ENCODE measurements at places on chromosomes 5 and 9.

DNA sequence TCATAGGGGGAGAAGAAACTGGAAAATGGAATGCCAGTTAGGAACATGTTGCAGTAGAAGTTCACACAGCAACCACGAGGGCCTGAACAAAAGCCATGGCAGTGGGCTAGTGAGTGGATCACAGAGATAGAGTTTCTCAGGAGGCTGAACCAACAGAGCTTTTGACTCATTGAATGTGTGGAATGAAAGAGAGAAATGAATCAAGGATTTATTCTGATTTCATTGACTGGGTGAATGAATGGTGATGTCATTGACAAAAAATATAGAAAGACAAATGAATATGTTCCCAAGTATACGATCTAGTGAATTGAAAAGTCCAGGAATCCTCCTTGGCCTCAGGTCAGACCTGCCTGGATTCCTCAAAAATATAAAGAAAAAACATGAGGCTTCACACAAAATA, 99.2 kb downstream of the ZNF462 start:
- no peak for DNase-seq

DNA sequence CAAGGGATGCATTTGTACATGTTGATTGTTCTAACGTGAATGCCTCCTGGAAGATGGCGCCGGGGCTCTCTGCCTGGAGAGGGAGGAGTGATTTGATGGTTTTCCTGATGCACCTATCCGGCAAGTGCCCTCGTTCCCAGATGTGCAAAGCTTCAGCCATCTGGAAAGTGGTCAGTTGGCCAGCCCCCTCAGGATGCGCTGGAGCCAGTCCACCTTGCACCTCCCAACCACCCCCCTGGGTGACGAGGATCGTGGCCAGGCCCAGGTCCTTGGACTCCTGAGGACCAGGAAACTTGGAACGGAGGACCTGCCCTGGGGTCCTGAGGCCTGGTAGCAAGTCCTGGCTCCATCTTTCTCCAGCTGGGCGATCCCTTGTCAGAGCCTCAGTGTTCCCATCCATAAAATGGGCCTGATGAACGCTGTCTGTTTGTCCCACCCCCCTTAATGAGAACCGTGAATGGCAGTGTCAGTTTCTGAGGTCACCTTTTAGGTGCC, 23.6 kb upstream of the RNU6ATAC start:
- no peak for DNase-seq

- no peak for DNase-seq
Observed at GRCh38 chr9:69495296-69495695, 170.3 kb downstream of the ENTREP1 start.

DNA sequence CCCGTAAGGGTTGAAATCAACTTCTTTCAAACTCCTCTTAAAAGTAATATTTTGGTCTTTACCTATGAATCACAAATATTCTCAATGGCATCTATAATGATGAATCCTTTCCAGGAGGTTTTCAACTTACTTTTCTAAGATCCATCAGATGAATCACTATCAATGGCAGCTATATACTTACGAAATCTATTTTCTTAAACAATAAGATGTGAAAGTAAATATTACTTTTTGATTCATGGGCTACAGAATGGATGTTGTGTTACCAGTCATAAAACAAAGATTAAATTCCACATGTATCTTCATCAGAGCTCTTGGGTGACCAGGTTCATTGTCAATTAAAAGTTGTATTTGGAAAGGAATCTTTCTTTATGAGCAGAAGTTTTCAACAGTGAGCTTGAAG, 1877.7 kb upstream of the ACO1 start:
- DNase-seq, result no peak

DNA sequence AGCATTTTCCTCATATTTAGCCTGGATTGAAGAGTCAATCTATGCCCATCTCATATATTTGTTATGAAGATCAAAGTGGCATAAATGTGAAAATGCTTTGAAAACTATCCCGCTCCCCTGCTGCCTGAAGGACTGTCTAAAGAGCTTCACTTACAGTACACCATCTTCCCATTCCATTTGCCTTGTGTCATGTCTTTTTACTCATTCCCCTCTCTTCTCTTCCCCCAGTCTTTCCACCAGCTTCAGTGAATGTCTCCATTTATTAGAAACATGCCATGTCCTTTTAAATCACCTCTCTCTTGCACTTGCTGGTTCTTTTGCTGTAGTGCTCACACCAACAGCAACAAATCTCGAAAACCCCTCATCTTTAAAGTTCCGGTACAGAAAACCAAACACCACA, 192.7 kb upstream of the SGCD start:
- no peak for DNase-seq

- no peak for DNase-seq
Observed at GRCh38 chr9:91647371-91647770, 223.7 kb upstream of the NFIL3 start.

DNA sequence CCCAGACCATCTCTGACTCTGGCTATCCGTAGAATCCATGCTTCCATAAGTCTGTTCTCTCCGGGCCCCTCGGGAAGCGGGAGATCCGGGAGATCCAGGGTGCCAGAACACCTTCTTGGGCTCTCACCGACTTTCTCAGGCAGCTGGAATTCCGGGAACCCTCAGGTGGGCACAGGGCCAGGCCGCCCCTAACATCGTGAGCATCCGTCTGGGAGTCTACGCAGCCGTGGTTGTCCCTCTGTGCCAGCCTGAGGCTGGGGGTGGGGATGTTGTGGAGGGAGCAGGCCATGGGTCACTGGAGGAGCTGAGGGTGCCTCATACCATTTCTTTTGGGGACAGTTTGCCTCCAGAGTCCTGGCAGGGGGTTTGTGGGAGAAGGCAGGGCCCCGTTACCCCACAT, 92.3 kb upstream of the COL5A1 start:
- no peak for DNase-seq

GRCh38 chr5:57174128-57174889, 450 bp downstream of the GPBP1 start:
- no peak for DNase-seq

DNA sequence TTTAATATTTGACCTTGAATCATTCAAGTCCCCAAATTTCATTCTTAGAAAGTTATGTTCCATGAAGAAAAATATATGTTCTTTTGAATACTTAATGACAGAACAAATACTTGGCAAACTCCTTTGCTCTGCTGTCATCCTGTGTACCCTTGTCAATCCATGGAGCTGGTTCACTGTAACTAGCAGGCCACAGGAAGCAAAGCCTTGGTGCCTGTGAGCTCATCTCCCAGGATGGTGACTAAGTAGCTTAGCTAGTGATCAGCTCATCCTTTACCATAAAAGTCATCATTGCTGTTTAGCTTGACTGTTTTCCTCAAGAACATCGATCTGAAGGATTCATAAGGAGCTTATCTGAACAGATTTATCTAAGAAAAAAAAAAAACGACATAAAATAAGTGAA, 65.4 kb downstream of the WDR41 start:
- no peak for DNase-seq

DNA sequence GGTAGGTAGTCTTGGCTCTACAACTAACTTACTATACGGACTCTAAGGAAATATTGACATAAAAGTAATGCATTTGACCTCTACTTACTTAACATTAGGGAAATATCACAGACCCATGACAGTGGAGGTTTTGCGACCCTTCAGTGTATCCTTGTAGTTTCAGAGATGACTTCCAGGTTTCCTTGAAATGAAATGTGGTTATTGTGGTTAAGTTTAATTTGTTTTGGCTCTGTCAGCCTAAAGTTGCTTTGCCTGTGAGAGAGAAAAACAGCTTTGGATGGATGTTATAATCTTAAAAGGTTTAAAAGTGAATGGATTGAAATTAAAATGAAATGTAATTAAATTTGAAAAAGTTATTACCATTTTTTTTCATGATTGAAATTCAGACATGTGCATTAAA, 42.9 kb downstream of the LRRTM2 start:
- no peak for DNase-seq
